Fibroblast of pulmonary artery (primary cell): ENCODE measurements at places on chromosomes 16 and 17.
A peak's percentile ranks its signal among the peaks of the same experiment; 100 is the strongest.

DNA sequence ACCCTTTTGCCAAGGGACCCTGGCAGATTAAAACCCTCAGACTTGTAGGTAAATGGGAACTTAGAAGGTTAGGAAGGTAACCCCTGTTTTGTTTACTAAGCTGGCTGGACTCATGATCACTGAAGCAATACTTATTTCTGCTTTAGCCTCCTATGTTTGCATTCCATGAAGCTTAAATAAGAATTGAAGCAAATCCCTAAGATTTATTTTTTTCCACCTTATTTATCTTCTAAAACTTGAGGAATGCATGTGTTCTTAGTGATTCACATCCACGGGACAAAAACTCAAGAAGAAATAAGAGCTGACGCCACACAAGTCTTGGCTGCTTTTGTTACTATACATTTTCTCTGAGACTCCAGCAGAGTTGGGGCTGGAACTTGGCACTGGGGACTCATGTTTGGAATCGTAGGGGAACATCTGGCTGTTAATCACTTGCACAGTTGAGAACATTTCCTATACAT lies 35.5 kb downstream of the CLUAP1 start:
- peak; percentile 46 for DNase-seq

DNA sequence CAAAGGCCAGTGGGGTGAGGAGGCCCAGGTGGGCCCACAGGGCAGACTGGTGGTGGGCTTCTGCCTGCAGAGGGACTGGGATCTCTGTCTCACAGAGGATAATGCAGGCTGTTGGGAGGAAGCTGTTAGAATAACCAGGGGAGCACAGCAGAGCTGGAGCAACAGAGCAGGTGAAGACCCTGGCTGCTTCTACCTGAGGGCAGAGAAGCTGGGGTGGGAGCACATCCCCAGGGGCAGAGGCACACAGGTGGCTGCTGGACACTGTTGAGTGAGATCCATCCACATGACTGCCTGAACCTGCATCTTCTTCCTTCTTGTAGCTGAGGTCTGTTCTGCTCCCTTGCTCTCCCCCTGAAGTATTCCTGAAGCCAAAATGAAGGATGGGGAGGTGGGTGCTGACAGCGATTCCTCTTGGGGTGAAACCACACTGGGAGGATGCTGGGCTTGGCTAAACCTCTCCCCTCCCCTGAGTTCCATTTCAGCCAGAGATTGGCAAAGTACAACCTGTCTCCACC lies 1725.0 kb downstream of the TP53TG3F start:
- DNase-seq: no peak

- no peak for DNase-seq
Observed at GRCh38 chr17:50573866-50574611, 13.5 kb downstream of the CACNA1G start.

- no peak for DNase-seq
Observed at GRCh38 chr17:44610331-44610730, 45.9 kb upstream of the MEIOC start.

DNA sequence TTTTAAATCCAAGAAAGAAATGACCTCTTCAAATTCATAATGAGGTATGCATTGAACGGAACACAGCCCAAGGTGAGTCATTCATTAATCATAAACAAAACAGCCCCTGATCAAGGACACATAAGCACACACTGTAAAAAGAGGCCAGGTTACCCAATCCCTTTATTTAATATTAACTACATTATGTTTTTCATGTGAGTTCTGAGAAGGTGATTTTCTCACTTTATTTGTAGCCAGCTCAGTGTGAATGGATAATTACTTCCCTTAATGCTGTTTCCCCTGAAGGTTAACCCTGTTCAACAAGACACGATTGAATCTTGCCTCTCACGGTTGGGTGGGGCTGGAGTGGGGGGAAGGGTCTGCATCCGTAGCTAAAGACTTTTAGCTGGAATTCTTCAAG lies 257.3 kb upstream of the SALL1 start:
- peak; percentile 40 for DNase-seq
